Panc1 (cell line): ENCODE measurements at places on chromosomes 6 and 20.

DNA sequence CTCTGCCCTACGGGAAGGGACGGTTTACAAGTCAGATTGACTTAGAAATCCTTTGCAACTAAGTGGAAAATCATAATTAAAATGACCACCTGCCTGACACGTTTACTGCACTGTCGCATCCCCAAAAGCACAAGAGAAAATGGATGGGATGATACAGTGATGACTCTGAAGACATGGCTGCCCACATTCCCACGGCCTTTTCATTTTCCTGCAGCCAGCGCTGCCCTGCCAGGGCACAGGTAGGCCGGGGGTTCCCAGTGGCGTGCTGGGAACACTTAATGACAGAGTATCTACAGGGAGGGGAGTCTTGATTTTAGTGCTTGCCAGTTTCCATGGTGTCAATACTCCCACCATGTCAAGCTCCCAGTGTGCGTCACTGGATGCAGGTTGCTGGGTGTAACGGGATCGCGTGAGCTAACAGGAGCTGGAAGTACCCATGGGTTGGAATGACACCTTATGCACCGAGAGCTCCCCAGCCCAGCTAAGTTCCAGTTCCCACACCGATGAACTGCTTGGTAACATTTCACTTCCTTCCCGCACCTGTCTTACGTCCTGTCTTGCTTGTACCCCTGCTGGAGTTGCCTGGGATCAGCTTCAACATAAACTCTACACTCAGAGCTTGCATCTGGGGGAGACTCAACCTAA lies 129.0 kb downstream of the ANKRD60 start:
- DNase-seq, result no peak

DNA sequence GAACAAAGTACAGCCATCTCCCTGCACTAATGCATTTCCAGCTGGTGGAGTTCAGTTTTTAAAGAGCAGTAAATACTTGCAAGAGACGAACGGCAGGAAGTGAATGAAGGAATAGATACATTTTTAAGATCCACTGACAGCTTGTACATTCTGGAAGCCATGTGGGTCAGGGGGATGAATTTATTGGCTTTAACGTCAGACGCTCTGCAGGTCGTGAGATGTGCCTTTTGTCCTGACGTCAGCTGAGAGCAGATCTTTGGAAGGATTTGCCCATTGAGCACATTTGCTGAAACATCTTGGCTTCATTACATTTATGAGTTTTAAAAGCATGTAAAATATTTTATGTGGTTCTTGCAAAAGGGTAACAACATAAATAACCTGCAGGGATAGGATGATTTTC lies 29.5 kb upstream of the SALL4 start:
- no peak for DNase-seq

- DNase-seq, result peak; percentile 35
Observed at GRCh38 chr20:62501801-62502495, 26.2 kb upstream of the GATA5 start.

- DNase-seq, result no peak
Observed at GRCh38 chr6:67369679-67370078, 1265.4 kb upstream of the ADGRB3 start.

DNA sequence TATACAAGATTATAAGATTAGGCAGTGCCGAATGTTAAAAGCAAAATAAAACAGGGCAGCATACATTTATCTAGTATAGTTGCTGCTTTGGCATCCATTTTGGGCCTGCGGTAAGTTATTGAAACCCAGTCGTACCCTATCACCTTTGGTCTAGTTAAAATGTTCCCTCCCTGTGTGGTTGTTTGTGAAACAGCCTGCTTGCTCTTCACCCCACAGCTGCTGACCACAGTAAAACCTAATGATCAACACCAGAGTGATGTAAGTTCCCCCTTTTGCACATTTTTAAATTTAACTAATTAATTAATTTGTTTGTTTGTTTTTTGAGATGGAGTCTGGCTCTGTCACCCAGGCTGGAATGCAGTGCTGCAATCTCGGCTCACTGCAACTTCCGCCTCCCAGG lies 50.3 kb upstream of the TXNDC5 start:
- DNase-seq, result no peak

GRCh38 chr6:52216932-52217575 lies 27.2 kb downstream of the IL17F start:
- DNase-seq, result no peak

GRCh38 chr20:57653910-57654309 lies 33.7 kb upstream of the ZBP1 start:
- DNase-seq, result no peak

GRCh38 chr20:48275286-48276020 lies 490.2 kb upstream of the SULF2 start:
- DNase-seq, result no peak

DNA sequence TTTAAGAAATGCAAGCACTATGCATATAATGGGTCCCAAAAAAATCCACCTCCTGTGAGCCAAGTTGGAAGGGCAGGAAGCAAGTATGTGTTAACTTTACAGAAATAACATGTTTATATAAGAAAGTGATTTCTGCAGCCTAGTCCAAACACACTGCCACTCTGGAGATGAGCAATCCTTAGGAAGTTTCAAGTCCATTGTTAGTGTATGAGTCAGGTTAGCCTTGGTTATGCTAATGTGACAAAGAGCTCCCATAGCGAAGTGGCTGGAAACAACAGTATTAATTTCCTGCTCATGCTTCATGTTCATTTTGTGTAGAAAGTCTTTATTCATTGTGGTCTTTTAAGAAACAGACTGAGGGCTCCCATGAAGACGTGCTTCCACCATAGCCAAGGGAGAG lies 121.4 kb downstream of the TBXT start:
- no peak for DNase-seq

DNA sequence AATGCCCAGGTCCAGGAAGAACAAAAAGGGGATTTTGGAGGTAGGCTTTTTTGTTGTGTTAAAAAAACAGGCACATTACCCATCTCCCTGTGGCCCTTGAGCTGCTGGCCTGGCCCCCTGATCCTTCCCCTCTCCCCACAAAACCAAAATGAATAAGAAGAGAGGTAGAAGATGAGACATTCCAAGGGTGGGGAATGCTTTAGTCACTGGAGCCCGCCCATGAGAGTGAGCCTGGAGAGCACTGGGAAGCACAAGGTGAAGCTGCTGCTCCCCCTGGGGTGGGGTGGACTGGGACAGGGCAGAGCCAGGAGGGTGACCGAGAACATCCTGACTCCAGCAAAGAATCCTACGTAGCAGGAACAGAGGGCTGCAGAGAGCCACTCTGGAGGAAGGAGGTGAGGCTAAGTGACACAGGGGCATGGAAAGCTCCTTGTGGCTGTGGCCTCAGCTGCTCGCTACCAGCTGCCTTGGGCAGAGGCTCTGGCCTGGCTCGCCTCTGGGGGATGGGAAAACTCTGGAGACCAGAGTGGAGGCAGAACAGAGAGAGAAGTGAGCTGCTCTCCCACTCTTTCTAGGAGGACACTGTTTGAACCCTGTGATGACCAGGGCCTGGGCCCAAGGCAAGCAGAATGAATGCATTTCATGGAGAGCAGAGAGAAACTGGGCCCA lies 48.3 kb downstream of the AKAP7 start:
- DNase-seq, result no peak

- DNase-seq, result no peak
Observed at GRCh38 chr6:17877196-17877894, 110.1 kb downstream of the KIF13A start.

DNA sequence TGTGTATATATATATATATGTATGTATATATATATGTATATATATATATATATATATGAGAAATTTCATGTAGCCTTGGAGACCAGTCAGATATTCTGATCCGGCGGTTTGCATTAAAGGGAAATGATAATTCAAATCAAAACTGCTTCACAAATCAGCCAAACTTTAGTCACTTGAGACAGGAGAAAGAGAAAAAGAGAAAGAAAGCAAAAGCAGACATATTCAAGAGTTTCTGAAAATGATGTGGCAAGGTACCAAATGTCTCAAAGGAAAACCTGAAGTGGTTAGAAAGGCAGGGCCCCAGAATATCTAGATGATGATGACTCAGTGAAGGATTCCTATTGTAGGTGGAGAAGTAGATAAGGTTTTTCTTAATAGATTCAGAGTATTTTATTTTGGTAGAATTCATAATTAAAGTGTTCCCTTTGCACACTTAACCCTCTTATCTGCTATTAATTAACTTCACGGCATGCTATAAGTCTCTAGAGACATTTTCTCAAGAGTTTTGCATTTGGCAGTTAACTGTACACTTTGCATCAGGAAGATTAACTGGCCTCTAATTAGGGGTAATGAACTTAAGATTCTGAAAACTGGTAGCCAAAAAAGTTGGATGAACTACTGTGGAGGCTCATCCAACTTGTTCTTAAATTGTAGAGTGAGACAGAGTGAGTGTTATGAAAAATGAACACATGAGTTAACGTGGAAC lies 50.1 kb upstream of the ASF1A start:
- DNase-seq, result no peak

DNA sequence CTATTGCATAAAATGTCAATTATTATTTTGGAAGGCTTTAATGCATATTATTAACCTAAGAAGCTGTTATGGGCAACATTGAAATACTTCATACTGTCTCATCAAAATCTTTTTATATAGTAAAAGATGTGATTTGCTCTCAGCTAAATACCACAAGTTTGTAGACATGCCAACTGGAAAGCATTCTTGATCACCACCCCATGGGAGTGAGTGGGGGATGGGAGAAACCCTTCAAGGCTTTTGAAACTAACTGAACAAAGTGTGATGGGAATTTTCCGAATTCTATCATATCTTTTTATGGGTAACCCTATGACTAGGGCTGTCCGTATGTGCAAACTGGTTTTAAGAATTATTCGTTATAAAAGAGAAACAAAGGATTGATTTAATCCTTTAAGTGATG lies 377.3 kb upstream of the JAG1 start:
- DNase-seq, result no peak

GRCh38 chr6:36290668-36291620 lies 21.1 kb downstream of the PNPLA1 start:
- no peak for DNase-seq

GRCh38 chr6:37615564-37616340 lies 81.9 kb downstream of the MDGA1 start:
- no peak for DNase-seq

DNA sequence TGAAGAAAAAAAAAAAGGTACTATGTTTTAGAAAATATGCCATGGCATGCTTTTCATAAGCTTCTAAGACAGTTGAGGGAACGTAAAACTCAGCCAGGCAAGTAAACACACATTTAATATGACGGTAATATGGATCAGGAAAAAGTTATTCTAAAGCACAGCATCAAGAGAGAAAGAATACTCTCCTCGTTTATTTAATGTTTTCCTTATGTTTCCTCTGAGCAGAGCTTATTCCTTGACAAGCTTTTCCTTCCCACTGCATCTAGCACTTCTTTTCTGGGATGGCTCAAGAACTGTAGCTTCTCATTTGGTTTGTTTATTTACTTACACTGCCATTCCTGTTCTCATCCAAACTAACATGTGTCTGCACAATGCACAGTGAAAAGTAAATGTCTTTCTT lies 2.7 kb upstream of the RSPO3 start:
- no peak for DNase-seq

GRCh38 chr6:110799189-110799588 lies 16.1 kb downstream of the CDK19 start:
- no peak for DNase-seq

GRCh38 chr20:7285918-7286556 lies 518.6 kb downstream of the BMP2 start:
- peak; percentile 76 for DNase-seq

- DNase-seq, result no peak
Observed at GRCh38 chr6:111338843-111339242, 144.2 kb downstream of the REV3L start.

DNA sequence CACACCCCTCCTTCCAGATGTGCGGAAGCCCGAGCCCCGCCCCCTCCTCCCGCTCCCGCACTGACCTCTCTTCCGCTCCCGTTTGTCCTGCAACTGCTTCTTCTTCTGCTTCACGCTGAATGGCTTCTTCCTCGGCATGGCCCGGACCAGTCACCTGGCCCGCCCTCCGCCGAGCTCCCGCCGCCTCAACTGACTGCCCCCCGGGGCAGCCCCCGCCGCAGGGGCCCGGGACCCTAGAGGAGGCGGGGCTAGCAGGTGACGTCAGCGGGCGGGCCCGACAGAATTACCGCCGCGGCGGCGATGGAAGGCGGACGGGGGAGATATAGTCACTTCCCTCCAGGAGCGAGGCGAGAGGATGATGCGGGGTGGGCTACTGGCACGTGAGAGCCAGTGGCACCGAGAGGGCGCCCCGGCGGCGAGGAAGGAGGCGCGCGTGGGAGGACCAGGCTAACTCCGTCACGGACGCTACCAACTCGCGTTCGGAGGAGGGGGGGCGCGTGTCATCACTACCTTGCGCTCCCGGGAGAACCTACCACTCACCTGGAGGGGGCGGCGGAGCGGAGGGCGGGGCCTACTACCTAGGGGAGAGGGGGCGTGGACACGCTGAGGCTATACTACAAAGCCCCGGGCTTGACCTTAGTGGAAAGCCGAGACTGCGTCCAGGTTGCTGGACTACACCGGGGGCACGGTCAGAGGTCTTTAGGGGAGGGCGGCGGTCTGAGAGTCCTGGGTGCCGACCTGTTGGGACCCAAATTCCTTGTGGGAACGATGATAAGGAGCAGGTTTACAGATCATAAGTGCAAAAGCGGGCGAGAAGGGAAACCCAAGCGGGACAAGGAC lies at the start of gene GNL1:
TSS of gene GNL1 (minus strand) at position 424 of the 840 bp plus-strand sequence. CDS start at position 138, 286 bp downstream.
- peak; percentile 72 for DNase-seq

- DNase-seq, result no peak
Observed at GRCh38 chr20:41927189-41927588, 309.0 kb upstream of the CHD6 start.

DNA sequence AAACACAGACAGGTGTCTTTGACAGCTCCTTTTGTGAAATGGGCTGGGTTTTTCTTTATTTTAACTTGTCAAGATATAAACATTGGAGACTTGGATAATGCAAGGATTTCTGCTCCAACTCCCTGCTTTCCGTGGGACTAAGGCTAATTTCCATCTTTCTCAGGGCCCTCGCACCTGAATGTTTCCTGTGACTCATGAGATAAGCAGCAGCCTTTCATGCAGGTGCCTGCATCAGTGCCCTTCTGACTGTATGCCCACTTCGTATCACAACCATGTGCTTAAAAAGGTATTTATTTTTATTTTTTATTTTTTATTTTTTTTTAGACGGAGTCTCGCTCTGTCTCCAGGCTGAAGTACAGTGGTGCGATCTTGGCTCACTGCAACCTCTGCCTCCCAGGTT lies 736.1 kb downstream of the DOK5 start:
- no peak for DNase-seq

- DNase-seq, result no peak
Observed at GRCh38 chr6:125656287-125656870, 93.1 kb upstream of the HEY2 start.

DNA sequence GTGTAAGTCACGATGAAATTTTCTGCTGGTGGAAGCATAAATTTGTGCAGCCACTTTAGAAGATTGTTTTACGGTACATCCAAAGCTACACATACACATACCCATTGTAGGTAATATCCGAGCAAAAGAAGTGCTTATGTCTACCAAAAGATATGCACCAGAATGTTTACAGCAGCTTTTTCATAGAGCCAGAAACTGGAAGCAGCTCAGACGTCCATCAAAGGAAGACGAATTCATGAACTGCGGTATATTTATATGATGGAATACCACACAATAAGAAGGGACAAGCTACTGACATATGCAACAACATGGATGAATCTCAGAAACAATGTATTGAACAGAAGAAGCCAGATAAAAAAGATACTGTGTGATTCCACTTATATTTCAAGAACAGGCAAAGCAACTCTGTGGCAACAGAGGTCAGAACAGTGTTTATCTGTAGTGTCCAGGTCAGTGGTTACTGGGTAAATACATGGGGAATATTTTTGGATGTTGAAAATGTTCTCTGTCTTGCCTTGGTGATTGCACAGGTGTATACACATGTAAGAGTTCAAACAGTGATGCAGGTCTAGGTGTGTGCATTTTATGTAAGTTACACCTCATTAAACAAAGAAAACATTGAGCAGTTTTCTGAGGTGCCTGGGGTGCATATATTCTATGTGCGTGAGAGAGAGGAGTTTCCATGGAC lies 51.9 kb upstream of the EXOC2 start:
- no peak for DNase-seq
